ENCODE measurements at places on chromosomes 2 and 18.

GRCh38 chr18:22564036-22564435, 146.3 kb upstream of the CTAGE1 start:
- DNase-seq = no peak

DNA sequence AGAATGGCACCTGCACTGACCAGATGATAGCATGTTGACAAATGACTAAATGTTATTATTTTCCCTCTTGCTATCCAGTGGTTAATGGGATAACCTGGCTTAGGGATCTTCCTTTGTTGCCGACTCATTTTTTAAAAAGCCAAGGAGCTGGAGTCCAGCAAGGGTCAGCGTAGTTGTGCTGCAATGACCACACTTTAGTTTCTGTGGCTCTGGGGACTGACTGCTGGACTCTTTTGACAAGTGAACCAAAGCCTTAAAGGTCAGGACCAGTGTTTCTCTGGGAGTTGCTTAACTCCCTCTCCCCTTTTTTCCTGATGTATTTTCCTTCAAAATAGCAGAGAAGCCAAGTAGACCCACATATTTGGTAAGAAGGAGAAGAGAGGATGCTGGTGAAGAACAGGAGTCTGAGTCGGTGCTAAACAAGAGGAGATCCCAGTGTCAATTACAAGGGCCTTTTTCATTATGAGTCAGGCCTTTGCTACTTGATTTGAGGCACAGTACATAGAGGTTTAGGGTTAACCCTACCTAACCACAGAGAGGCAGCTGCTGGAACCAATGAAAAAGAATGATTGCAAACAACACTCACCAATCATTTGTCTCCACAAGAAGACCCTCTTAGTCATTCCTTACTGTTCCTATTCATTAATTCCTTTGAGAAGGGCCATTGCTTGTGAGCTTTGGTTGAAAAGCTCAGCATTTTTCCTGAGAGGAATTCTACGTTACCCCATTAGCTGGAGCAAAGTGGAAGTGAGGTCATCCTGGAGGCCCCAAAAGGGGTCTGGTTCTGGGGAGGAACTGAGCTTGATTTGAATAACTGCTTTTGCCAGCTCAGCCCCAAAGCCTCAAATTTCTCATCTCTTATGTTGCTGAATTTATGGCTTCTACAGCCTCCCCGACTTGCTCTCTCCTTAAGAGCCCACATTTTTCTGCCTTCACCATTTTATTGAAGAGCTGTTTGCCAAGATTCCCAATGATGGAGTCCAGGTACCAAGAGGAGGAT, 137.6 kb upstream of the HNMT start:
- no peak for DNase-seq

DNA sequence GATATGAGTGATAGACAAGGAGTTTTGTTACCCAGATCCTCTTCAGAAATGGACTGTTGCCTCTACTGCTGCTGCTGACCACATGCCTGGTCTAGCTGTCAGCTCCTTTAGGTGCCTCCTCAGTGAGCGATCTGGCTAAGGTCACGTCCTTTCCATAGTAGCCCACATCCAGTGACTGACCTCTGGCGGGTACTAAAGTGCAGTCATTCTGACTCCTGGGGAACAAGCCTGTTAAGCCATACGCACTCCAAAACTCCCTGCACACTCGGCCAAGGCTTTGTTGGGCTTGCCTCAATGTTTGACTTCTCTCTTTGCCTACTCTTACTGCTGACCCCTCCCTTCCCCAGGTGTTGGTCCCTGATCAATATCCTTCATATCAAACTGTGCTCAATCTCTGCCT, 685.2 kb downstream of the IRS1 start:
- DNase-seq = no peak

- no peak for DNase-seq
Observed at GRCh38 chr2:188798159-188798558, 176.0 kb upstream of the COL3A1 start.

- no peak for DNase-seq
Observed at GRCh38 chr18:72056171-72056570, 488.0 kb downstream of the CBLN2 start.

DNA sequence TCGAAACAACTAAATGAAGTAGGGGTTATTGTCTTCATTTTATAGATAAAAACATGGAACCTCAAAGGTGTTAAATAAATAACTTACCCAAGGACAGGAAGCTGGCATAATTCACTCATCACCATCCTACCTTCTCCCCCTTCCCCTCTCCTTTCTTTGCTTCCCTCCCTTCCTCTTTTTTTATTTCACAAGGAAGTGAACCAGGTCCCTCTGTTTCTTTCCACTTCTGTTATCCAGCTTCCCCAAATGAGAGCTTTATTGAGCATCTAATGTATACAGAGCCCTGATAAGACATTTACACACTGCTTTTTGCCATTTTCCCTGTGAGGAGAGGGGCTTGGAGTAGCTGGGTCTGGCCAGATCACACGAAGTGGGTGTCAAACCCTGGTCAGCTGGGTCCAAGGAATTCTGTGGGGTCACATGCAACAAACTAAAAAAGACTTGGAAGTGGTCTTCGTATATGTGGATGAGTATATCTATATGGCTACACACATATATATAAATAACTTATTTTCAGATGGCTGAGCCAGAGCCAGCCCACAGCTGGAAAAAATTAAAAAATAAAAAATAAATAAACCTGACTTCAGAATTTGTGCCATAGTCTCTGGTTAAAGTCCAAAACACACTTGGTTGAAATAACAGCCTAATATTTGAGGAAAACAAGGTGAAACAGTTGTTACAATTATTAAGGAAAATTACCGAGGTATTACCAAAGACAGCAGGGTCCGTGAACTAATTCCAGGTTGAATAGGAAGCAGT, 49.3 kb upstream of the FOSL2 start:
- DNase-seq = no peak

DNA sequence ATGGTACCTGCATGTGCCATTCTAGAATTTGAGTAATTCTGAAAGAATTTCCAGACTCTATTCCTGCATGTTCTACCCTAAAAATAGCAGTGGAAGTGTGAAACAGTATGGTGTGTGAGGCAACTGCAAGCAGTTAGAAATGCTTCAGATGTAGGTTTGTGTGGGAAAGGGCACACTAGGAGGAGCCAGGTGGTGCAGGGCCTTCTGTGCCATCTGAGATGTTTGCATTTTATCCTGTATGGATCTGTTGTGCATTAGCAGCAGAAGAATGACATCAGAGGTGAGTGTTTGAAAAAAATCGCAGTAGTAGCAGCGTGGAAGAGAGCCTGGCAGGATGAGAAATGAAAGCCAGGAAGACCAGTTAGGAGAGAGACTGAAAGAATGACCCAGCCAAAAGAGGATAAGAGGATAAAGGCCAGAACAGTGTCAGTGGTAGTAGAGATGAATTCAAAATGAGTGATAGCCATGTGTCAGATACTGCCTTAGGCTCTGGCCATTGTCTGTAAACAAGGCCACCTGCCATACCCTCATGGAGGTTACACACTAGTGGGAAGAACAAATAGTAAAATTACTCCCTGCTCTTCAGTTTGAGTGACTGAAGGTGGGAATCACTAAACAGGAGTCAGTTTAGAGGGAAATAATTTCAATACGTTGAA, 142.2 kb downstream of the PKP4 start:
- DNase-seq = no peak

- no peak for DNase-seq
Observed at GRCh38 chr2:217938036-217938435, 64.8 kb downstream of the TNS1 start.

DNA sequence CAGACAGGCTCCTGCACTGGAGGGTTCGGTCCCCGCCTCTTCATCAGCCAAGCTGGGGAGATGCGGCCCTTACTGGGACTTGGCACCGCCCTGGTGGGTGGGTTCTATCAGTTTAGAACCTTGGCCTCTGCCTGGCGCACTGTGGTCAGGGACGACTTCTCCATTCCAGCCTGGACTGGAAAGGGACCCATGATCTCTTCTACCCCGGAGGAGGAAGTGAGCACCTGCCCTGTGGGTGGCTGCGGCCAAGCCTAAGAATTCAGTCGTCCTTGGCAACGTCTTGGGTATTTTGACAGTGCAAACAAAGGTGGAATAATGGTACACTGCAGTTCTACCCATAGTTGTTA, 106.9 kb upstream of the CD302 start:
- DNase-seq = no peak

- no peak for DNase-seq
Observed at GRCh38 chr2:73294239-73294638, 891 bp upstream of the EGR4 start.

- no peak for DNase-seq
Observed at GRCh38 chr2:205041472-205042130, 496.3 kb downstream of the PARD3B start.

GRCh38 chr18:6751222-6751621, 21.7 kb downstream of the ARHGAP28 start:
- DNase-seq = no peak

- no peak for DNase-seq
Observed at GRCh38 chr2:134275058-134275862, 21.4 kb downstream of the MGAT5 start.
